CD4-positive, alpha-beta T cell treated with Interleukin-2 at 100 ng/mL for 4 hours (primary cell): ENCODE measurements at places on chromosomes 4 and X.

DNA sequence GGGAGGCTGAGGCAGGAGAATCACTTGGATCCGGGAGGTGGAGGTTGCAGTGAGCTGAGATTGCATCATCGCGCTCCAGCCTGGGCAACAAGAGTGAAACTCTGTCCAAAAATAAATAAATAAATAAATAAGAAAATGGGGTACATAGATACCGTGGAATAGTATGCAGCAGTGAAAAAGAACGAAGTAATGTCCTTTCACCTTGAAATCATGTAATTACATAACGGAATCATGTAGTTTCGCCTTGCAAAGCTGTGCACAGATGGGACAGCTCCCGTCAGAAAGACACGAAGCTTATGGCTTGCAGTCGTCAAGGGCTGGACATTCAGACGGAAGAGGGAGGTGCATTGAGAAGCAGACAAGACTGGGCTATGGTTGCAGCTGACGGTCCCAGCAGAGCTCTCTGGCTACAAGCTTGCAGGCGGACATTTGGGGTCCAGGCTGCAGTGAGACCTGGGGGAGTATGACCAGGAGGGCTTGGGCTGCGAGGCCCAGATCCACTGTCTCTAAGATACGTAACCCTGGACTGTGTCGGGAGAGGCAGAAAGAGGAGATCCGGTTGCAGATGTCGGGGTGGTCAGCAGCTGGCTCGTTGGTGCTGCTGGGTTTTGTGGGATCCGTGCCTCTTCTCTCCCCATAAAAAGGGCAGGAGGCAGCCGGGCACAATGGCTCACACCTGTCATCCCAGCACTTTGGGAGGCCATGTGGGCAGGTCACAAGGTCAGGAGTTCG, 6.2 kb upstream of the P2RY8 start:
- no peak for DNase-seq

DNA sequence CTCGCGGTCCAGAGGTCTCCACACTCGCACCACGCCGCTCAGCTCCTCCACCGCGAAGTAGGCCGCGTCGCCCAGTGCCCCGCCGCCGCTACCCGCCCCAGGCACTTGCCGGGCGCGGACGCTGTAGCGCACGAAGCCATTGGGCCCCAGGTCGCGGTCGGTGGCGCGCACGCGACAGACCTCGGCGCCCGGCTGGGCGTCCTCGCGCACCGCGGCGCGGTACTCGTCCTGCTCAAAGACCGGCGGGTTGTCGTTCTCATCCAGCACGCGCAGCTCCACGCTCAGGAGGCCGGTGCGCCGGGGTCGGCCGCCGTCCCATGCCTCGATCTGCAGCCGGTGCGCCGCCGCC, 1.4 kb downstream of the DCHS2 start:
- DNase-seq: no peak

DNA sequence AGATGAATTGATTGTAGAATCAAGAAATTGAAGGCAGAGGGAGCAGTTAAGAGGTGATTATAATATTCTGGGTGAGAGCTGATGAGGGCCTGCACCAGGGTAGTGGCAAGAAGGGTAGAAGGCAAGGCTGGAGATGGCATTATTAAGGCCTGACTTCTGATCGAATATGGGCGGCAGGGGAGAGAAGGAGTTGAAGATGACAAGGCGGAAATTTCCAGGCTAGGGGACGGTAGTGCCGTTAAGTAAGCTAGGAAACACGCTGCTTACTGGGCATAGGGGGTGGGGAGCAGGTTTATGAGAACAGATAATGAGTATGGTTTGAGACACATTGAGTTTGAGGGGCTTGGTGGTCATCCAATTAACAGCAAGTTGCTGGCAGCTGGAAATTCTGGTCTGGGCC, 19.5 kb downstream of the BCORL1 start:
- no peak for DNase-seq

DNA sequence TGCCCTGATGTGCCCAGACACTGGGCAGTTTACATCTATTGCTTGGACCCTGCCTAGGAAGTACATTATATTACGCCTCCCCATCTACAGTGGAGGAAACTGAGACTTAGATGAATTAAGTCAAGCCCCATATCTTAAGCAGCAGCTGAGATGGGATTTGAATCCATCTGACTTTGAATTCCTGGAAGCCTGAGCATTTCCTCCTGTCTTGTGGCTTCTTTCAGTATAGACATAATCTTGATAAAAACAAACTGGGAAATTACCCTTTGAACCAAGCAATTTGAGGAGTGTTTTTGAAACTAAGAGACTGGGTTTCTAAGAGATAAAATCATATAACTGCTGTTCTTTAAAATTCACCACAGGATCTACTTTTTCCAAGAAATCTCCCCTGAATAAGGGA, 18.6 kb downstream of the LIMCH1 start:
- no peak for DNase-seq
